ENCODE measurements at places on chromosomes 5 and 9.

DNA sequence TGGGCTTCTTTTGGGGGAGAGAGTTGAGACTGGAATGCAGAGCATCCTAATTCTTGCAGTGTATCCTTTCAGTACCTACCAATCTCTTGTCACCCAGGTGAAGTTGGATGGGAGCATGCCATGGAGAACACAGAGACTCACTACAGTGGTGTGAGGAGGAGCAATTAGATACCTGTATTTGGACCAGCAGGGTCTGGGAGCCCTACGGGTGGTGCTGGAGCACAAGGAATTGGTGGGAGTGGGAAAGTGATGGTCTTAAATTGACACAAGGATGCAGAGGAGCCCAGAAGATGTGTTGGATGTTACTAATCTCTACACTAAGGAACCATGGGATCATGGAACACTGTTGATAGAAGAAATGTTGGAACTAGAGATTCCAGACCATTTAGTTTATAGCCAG lies 212.7 kb downstream of the CHSY3 start:
- DNase-seq, result no peak

GRCh38 chr9:122819326-122819725 lies 9.1 kb downstream of the PDCL start:
- DNase-seq, result no peak

DNA sequence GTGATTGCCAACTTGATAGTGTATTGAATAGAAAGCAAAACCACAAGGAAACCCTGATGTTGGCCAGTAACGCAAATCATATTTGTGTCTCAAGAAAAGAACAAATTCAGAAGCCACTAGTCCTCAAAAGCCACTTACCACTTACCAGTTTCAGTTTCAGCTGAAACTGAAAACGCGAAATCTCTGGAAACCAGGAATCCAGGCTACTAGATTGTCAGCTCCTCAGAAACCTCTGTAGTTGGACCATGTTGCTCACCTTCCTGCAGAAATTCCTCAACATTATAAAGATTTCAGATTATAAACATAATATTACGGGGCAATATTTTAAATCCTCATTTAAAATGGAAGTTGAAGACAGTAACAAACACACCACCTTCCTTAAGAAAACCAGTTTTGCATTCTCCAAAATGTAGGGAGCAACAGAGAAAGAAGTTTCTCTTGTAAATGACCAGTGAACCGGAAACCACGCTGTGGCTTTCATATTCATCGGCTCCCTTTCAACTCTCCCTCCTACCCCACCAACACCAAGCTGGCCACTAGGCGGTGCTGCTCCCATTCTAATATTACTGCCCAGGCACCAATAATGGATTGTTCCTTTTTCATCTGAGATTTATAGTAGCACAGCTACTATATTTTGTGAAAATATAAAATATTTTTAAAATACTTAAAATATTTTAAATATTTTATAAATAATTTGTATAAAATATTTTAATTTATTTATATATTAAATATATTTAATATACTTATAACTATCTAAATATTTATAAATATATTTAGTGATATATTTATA lies 8.7 kb upstream of the TMED7 start:
- peak; percentile 92 for DNase-seq

- no peak for DNase-seq
Observed at GRCh38 chr9:131099102-131099606, 2.8 kb downstream of the AIF1L start.

- DNase-seq, result no peak
Observed at GRCh38 chr9:35834260-35835215, 5.5 kb downstream of the TMEM8B start.

- DNase-seq, result no peak
Observed at GRCh38 chr5:178460174-178460573, 130.0 kb downstream of the COL23A1 start.

GRCh38 chr5:147391781-147392180 lies 118.1 kb downstream of the DPYSL3 start:
- DNase-seq, result no peak

- no peak for DNase-seq
Observed at GRCh38 chr5:180173875-180174586, 35.0 kb downstream of the RASGEF1C start.

- DNase-seq, result no peak
Observed at GRCh38 chr9:88572684-88573083, 37.7 kb downstream of the NXNL2 start.

- no peak for DNase-seq
Observed at GRCh38 chr9:80467632-80468031, 895.9 kb downstream of the TLE4 start.

GRCh38 chr5:62631909-62632580 lies 53.4 kb downstream of the LRRC70 start:
- DNase-seq, result no peak

DNA sequence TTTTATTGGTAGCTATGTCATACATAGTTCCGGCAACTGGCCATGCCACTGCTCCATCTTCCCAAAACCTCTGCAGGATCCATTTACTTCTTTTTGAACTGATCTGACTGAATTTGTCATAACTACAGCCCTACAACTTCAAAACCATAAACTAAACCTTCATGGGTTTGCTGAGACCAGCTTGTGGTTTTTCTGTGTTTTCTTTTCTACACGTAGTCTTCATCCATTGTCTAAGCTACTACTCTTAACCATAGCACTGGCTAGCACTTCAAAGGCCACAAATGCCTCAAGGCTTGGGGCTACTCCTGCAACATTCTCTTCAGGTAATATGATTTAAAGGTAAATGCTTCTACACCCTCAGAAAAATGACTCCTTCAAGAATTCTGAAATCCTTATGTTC lies 9.0 kb upstream of the KIF2A start:
- no peak for DNase-seq

GRCh38 chr9:79273311-79273710 lies 298.5 kb upstream of the TLE4 start:
- DNase-seq, result no peak

DNA sequence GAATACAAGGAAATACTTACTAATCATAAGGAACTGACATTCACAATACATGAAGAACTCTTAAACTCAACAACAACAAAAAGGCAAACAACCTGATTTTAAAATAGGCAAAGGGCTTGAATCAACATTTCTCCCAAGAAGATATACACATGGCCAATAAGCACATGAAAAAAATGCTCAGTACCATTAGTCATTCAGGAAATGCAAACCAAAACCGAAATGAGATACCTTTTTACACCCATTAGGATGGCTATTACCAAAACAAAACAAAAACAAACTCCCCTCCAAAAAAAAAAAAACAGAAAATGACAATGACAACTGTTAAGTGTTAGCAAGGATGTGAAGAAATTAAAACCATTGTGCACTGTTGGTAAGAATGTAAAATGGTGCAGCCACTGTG lies 104.1 kb upstream of the ZNF462 start:
- no peak for DNase-seq

DNA sequence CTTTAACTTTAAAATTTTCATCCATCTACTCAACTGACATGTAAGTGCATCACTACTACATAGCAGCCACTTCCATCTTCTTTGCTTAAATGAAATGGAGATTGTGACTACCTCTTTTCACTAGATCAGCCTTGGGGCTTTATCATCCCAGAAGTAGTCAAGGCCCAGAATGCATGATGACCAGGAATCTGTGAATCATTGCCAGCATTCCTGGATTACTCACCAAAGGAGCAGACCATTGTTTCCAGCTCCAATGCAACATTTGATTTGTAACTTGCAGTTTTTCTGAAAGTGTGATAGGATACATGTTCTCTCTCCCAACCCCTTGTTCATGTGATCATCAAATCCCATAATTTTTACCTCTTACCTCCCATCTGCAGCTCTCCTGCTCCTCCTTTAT lies 65.1 kb downstream of the PLPPR1 start:
- DNase-seq, result no peak

Measured in right hindlimb (tissue), 1 donor.